ENCODE measurements at places on chromosomes 5 and 9.

- no peak for DNase-seq
Measured at GRCh38 chr9:32334112-32334511, 50.3 kb upstream of the ACO1 start.

- no peak for DNase-seq
Measured at GRCh38 chr9:134041649-134041962, 16.3 kb downstream of the BRD3OS start.

DNA sequence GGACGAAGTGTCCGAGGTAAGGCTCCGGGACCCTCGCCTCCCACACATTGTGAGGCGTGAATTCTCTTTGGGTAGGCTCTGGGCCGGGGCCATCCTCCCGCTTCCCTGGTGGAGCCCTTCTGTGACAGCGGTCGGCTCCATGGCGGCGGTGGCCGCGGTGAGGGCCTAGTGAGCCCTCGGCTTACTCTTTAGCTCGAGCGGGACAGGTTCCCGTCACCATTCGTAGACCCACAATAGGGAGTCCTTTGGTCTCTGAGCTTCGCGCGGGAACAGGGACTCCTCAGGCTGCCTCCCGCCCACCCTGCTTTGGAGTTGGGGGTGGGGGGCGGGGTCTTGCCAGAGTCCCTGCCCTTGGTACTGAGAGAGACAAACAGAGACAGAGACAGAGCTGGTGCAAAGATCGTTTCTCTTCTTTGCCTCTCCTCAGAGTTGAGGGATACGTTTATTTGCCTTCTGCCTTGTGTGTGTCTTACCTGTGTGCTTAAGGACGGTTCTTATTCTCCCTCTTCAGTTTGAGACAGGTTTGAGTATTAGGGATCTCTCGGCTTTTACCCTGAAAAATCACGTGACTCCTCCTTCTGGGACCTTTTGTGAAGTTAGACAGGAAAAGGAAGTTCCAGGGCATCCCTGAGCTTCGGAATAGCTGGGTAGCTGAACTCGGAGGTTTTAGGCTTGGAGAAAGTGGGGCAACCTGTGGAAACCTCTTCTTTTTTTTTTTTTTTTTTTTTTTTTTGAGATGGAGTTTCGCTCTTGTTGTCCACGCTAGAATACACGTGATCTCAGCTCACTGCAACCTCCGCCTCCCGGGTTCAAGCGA, 833 bp downstream of the ANKHD1 start:
- peak; percentile 34 for DNase-seq

DNA sequence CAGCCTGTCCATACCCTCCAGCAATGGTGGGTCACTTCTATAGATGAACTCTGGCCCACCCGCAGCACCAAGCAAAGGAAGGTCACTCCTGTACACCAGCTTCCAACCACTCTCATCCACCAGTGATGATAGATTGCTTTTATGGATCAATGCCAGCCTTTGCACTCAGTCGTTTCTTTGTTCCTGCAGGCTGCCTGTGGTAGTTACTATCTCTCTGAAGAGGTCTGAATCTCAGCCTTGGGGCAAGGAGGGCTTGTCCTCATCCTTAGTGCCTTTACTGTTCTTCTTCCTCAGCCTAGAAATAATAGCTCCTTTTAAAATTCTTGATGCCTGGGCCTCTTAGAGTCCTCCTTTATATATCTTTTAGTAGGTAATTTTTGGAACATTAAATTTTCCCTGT, 100.8 kb downstream of the TMC1 start:
- DNase-seq, result no peak

GRCh38 chr5:72009280-72009679, 98.0 kb upstream of the MAP1B start:
- no peak for DNase-seq

DNA sequence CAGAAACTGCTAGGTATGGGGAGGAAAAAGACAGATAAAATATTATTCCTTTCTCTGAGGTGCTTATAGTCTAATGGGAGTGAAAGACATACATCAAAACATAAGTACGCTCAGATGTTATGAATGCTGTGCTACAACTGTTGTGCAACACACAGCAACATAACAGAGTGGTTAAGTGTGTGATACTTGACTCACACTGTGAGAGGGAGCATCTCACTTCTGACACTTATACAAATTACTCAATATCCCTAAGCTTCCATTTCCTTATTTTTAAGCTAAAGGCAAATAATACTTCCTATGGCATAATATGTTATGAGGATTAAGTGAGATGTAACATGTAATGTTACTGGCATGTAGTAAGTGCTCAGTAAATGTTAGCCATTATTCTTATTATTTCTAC, 110.6 kb upstream of the FER start:
- DNase-seq, result no peak

- no peak for DNase-seq
Measured at GRCh38 chr9:38020151-38021076, 48.6 kb downstream of the SHB start.

GRCh38 chr5:130045334-130045733, 141.1 kb downstream of the CHSY3 start:
- no peak for DNase-seq

GRCh38 chr5:45440466-45440865, 255.7 kb downstream of the HCN1 start:
- DNase-seq, result no peak

DNA sequence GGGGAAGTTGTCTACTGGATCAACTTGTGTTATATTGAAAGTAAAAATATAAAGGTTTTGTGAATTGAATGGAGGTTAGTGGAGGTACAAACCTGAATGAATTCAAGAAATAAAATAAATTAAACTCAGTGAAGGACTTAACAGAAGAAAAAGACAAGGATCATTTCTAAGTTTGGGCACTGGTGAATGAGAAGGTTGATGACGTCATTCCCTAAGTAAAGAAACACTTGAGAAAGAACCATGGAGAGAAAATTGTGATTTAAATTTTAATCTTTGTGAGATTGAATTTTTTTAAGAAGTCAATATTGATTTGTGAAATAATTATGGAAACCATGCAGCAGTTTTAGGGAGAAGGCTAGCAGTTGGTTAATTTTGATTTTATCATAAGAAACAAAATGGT, 900.3 kb upstream of the TYRP1 start:
- DNase-seq, result no peak

- no peak for DNase-seq
Measured at GRCh38 chr5:161921781-161922180, 73.9 kb downstream of the GABRA1 start.

Measured in activated gamma-delta T cell treated with Interleukin-2 at 50 U/mL for 16 hours (primary cell).